ENCODE measurements at places on chromosomes 3 and 15. TPM values are rescaled to one million over a fixed set of nuclear protein-coding genes. Genes with fewer than 3 reads are reported as not detected.

The CLDN18 gene
- total RNA-seq = not detected

DNA sequence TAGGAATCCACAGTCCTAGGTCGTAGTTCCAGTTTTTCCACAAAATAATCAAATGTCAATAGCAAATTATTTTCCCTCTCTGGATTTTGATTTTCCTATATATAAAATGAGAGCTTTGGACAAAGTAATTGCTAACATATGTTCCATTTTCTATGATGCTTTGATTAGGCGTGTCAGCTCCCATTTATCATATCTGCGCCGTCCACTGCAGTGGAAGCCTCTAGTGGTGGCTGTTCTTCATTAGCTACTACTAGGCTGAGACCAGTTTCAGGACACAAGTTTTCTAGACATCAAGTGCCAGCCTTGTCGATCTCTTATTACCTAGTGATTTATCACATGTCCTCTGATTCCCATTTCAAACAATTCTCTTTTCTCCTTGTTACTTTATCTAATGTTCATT, 271.5 kb downstream of the TUSC7 start:
- no peak for DNase-seq

DNA sequence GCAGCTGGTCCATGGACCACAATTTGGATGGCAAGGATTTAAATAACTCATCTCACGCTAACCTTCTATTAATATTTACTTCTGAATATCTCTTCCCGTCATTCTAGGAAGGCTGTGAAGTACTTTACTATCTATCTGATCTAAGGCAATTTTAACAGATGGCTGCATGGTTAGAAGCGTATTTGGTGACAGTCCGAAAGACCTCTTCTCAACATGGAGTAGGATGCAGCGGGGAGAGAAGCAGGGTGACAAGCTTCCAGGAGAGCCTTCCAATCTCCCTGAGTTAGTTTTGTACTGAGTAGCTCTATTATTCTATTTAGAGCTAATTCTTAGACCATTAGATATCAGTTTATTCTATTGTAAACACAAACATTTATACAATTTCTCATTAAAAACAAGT, 309.4 kb downstream of the PLCL2 start:
- no peak for DNase-seq

The MEIS2 gene
- total RNA-seq = 12.6 TPM

GRCh38 chr15:28098360-28098765, 752 bp downstream of the OCA2 start:
- DNase-seq = no peak

The RAB6B gene
- not detected for total RNA-seq

The LIPH gene
- not detected for total RNA-seq

The HCN4 gene
- not detected for total RNA-seq

- no peak for DNase-seq
These were observed 8.9 kb upstream of the SUCNR1 start for GRCh38 chr3:151864423-151865101.
